ENCODE measurements at places on chromosomes 4 and X. TPM values are rescaled to one million over a fixed set of nuclear protein-coding genes. Genes with fewer than 3 reads are reported as not detected.

- DNase-seq = no peak
These were observed 23.3 kb downstream of the UCHL1 start for GRCh38 chr4:41280010-41280409.

DNA sequence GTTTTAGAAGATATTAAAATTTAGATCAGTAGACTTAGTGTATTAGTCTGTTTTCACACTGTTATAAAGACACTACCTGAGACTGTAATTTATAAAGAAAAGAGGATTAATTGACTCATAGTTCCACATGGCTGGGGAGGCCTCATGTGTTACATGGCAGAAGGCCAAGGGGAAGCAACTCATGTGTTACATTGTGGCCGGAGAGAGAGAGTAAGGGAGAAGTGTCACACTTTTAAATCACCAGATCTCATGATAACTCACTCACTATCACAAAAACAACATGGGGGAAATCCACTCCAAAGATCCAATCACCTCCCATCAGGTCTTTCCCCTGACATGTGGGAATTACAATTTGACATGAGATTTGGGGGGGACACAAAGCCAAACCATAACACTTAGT, 1159.7 kb upstream of the PCDH7 start:
- no peak for DNase-seq

The ARMCX1 gene
- 45.8 TPM for polyA plus RNA-seq

DNA sequence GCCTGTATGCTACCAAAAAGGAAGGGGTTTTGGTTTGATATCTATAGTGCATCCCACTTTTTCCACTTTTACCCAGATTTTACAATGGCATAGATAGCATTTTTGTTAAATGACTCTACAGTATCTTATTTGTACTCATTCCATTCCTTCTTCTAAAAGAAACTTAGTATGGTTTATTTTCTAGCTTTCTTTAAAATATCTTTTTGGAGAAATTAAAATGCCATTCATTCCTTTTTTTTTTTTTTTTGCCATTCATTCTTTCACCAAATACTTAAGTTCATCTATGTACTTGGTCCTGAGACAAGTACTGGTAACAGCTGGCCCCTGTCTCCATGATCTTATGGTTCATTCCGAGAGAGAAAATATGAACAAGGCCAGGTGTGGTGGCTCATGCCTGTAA, 49.1 kb downstream of the MID1 start:
- no peak for DNase-seq

DNA sequence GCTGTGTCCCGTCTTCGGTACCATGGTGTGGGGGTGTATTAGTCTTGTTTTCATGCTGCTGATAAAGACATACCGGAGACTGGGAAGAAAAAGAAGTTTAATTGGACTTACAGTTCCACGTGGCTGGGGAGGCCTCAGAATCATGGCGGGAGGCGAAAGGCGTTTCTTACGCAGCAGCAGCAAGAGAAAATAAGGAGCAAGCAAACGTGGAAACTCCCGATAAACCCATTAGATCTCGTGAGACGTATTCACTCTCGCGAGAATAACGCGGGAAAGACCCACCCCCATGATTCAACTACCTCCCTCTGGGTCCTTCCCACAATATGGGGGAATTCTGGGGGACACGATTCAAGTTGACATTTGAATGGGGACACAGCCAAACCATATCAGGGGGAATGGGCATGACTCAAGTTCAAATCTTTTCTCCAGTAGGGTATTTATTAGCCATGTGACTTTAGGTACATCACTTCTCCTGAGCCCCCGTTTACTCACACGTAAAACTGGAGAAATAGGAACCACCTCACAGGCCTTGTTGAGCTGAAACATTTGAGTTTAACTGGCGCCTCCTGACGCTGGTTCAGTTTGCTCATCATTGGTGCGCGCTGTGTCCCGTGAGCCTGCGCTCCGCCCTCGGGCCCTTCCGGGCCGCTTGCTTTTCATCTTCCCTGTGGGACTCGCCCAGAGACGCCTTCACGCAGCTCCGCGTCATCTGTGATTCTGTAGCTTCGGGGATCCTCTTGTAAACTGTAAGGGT, 35.5 kb upstream of the FAT1 start:
- DNase-seq = no peak

- DNase-seq = peak; percentile 74
These were observed 129.7 kb downstream of the PLS3 start for GRCh38 chrX:115690511-115691216.

The EGF gene
- polyA plus RNA-seq = 4.6 TPM

- no peak for DNase-seq
These were observed 77.3 kb upstream of the LIMCH1 start for GRCh38 chr4:41460641-41461040.

- no peak for DNase-seq
These were observed 222.1 kb downstream of the PCDH18 start for GRCh38 chr4:137310166-137310565.

The GSPT2 gene
- 21.0 TPM for polyA plus RNA-seq

GRCh38 chr4:70442474-70442873, 29.5 kb upstream of the MUC7 start:
- DNase-seq = no peak

DNA sequence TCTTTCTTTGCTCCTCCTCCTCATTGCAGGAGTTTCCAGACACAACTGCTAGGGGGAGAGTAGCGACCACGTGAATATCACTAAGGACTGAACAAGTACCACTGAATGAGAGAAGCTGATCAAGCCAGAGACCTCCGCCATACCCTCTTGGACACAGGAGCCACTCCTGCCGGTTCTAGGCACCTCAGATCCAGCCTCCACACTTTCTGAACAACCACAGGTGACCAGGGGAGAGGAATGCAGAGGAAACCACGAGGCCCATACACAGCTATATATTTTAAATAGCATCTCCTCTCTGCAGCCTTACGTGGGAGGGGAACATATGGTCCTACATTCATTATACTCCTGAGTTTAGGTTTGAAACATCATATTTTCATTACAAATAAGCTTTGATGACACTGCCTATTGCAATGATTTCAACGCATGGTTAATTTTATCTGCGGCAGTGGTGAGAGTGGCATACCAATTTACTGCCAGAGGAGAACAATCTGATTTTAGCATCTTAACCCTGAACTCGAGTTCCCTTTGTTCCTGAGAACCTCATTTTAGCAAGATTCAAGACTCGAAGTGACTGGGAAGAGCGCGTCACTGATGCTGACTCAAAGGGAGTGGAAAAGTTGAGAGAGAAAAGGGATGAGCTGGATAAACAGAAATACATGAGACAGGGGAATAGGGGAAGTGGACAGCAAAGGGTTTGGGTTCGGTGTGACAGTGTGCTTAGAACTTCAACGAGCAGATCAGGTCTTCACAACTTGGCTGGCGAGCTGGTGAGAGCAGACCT, 231.7 kb upstream of the PPARGC1A start:
- DNase-seq = no peak

The CACNA1F gene
- 0.33 TPM for polyA plus RNA-seq

GRCh38 chr4:5881340-5881739, 11.5 kb downstream of the CRMP1 start:
- no peak for DNase-seq

DNA sequence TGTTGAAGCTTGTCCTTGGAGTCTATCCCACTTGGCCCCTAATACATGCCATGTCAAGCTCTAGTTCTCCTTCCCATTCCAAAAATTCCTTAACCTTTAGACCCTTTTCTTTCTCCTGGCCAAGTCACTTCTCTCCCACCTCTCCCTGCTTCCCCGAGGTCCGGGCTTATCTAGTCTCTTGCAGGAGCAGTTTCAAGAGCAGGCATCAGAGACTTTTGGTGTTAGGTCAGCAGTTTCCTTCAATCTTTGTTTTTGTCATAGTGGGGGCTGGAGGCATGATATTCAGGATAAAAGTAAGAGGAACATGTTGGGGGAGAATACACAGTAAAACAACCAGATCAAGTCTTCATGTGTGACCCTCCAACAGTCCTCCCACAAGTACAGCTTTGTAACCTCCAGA, 11.5 kb upstream of the IDS start:
- no peak for DNase-seq

DNA sequence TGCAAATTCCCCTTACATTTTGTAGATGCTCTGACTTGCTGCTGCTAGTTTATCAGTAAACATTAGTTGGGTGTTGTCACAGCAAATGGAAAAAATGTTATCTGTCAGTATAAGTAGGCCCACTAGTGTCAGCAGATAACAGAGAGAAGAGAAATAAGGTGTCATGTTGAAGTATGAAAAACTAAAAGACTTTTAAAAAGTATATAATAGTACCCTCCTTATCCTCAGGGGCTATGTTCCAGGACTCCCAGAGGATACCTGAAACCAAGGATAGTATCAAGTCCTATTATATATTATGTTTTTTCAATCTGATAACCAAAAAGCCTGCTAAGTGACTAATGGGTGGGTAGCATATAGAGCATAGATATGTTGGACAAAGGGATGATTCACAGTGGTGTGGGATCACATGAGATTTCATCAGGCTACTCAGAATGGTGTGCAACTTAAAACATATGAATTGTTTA, 11.6 kb upstream of the BMP2K start:
- no peak for DNase-seq

GRCh38 chr4:45385306-45385705, 659.0 kb upstream of the GNPDA2 start:
- DNase-seq = no peak

GRCh38 chr4:151486168-151486567, 77.2 kb downstream of the FHIP1A start:
- DNase-seq = no peak

- DNase-seq = no peak
These were observed 242.4 kb downstream of the FRAS1 start for GRCh38 chr4:78299565-78299972.

GRCh38 chrX:134865682-134866255, 125.0 kb upstream of the SMIM10 start:
- no peak for DNase-seq

DNA sequence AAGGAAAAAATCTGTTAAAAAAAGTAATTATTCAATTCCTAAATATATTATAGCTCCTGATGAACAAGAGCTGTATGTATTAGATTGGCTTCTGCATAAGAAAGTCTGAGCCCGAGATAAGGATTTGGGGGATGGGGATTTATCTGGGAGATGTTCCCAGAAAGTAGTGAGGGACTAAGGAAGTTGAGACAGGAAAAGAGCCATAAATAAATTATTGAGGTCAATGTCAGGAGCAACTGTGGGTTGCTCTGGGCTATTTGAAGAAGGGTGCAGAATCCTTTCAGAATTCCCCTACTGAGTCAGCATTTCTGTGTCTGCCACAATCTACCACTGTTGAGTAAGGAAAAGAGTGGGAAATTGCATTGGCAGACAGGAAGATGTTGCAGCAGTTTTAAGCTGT, 3.1 kb upstream of the TDO2 start:
- DNase-seq = peak; percentile 38

The USP26 gene
- polyA plus RNA-seq = not detected

DNA sequence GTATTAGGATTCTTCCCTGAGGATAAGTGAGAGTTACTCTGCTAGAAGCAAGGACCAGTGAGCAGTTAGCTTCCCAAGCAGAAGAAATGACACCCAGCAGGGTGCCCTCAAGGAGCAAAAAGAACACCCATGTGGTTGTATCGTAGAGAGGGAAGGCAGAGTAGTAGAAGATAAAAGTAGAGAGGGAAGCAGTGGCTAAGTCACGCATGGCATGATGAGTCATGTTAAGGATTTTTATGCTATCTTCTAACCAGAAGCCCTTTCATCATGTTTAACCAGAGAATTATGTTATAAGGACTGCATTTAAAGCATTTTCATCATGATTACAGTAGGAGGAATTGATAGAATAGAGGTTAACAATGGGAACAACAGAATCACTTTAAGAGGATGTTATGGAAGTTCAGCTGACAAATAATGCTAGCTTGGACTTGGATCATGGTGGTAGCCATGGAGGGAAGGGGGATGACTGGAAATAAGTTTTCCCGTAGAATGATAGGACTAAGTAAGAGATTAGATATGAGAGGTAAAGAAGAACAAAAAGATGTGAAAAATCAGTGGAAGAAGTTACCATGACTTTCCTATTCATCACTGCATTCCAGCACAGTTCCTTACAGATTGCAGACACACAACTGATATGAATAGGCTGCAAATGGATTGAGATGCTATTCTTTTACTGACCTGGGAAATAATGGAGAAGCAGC, 383.5 kb upstream of the INTU start:
- DNase-seq = no peak

DNA sequence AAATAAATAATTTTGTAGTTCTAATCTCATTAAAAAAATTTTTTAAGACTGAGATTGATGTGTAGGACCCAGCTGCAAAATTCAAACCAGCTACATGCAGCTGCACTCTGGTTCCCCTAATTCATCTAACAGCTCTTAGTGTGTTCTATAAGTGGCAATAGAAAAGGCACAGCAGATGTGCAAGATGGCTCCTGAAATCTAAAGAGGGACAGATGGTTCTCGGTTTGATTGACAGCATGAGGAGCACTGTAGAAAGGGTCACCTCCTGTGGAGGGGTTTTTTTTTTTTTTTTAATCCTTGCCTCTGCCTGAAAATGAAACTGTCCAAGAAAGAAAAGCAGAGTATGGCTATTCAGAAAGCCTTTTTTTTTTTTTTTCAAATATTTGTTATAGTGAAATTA, 16.9 kb upstream of the OCIAD1 start:
- peak; percentile 46 for DNase-seq

The NDNF gene
- 60.5 TPM for polyA plus RNA-seq

GRCh38 chrX:143115466-143115865, 89.7 kb downstream of the SPANXN4 start:
- no peak for DNase-seq

GRCh38 chrX:14039344-14039743, 9.7 kb upstream of the GEMIN8 start:
- DNase-seq = peak; percentile 34

GRCh38 chr4:125433453-125433852, 118.7 kb downstream of the FAT4 start:
- DNase-seq = no peak

DNA sequence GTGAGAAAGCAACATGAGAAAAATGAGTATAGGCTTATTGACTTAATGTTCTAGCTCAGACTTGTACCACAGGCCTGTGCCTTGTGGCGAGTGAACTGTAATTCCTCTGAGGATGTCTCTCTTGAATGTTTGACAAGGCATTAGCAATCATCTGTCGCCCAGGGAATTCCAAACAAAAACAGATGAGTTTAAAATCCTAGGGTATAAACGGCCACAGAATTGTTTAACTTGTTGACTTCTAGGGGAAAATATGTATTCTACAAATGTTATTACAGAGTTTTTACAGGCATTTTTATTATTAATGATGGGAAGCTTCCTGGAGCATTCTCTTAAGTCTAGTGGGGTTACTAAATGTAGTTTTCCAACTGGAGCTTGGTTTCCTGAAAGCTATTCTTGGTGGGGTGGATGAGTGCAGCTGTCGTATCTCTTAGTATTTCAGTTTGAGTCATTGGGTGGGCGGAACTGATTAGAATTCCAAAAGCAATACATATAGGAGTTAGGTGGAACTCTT, 40.6 kb downstream of the ARHGAP10 start:
- DNase-seq = no peak

Measured in renal pelvis (tissue), 12 donors.